ENCODE measurements at places on chromosomes 12 and 14.

DNA sequence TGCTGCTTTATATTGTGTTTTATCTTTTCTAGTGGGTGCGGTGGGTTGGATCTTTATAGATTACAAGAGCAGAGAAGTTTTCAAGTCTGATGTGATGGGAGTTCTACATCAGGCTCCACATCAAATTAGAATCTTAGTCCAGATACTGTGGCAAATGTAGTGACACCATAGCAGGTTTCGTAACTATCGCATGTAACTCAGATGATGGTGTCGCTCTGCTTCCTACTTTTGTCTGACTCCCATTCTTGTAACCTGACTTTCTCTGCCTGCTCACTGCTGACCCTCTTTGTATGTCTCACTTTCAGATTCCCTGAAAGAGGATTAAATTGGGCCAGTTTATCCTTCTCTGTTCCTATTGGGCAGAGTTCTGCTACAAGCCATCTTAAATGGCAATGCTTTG lies 22.8 kb upstream of the FBXO34 start:
- no peak for DNase-seq

- no peak for DNase-seq
Measured at GRCh38 chr12:19546027-19546426, 106.7 kb downstream of the AEBP2 start.

DNA sequence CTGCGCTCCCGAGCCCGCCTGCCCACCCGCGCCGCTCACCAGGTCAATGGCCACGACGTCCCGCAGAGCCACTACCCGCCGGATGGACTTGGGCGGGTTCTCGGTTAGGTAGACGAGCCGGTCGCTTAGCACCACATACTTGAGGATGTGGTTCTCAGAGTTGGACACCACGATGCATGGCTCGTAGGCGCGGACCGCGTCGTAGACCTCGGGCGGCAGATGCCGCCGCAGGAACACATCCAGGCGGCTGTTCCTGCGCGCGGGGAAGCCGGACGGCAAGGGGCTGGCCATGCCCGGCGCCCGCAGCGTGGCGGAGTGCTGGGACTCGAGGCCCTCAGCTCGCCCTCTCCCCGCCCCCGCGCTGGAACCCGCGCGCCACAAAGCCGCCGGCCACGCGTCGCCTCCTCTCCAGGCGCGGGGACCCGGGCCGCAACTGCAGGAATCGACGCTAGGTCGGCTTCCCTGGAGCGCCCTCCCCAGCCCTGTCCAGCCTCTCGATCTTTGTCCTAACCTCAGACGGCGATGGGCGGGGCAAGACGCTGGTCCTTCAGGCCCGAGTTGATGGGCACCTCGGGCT lies at the start of gene C12orf56:
TSS of gene C12orf56 (minus strand) at position 484 of the 577 bp plus-strand sequence. CDS start at position 291, 193 bp downstream.
- DNase-seq = peak; percentile 59

GRCh38 chr14:81811705-81812269 lies 278.1 kb upstream of the SEL1L start:
- no peak for DNase-seq

DNA sequence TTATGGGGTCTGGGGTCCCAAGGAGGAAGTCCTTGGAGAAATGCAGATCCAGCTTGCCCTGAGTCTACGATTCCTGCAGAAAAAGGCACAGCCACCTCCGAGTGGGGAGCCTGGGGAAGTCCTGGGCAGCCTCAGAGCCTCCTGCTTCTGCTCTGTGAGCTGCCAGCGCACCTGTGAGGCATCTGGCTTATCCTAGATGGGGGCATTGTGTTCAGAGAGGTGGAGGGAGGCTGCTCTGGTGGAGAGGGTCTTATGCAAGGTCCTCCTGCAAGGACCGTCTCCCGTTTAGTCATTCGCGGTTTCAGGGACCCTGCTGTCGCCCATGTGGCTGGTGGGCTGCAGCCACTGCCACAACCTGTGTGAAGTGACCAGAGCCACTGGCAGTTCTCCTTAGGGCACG lies 53.0 kb upstream of the PRMT8 start:
- DNase-seq = no peak

GRCh38 chr14:76346391-76347160 lies 29.4 kb upstream of the ESRRB start:
- DNase-seq = no peak

DNA sequence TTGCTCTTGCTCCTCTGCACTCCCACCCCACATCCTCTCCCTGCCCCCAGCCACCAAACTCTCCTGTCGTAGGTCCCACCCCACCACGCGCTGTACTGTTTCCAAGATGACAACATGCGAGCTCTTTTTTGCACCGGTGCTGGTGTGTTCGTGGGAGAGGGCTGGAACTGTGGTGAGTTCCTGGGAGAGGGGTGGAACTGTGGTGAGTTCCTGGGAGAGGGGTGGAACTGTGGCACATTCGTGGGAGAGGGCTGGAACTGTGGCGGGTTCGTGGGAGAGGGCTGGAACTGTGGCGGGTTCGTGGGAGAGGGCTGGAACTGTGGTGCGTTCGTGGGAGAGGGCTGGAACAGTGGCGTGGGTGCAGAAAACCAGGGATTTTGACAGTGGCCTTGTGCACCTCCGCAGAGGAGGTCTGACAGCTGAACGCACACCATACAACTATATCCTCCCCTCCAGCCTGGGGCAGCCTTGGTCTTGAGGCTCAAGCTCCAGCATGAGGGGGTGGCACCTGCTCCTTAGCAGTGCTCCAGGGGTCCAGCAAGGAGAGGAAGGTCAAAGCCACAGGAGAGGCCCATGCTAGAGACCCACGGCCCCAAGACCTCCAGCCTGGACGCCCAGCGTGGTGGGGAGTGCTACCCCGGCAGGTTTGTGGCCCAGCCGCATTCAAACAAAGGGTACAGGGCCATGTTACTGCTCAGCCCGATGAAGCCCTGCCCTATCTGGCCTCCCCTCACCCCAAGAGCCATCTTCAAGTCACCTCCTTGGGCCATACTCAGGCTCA lies 50.1 kb downstream of the ACTN1 start:
- no peak for DNase-seq

DNA sequence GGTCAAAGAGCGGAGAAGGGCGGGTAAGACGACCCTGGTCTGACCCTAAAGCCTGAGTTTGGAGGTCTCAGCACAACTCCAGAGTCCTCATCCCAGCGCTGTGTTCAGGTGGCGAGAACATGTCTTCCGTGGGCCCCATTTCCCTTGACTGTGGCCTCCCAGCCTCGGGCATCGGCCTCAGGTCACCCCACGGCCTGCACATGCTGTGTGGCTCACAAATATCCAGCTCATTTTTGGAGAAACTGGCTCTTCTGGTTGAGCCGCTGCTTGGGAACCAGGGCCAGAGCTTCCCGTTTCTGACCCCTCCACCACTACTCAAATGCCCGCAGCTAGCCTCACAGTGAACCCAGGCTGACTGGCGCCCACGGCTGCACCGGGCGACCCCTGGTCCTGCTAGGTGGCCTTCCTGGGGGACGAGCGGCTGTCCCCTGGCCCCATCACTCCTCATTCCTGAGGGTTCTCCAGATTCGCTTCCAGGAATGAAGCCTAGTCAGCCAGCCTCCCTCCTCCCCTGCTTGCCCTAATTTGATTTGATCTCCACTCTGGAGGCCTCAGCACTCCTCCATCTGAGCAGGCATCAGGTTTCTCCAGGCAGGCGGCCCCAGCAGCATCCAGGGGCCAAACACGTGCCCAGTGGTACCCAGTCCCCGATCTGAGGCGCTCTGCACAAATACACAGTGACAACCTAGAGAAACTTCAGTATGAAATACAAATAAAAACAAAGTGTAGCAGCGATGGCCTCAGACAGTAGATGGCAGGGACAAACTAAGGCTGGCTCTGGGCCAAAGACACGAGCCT lies 4.7 kb downstream of the P2RX2 start:
- no peak for DNase-seq

GRCh38 chr12:103824845-103825244 lies 16.2 kb downstream of the NT5DC3 start:
- DNase-seq = no peak

GRCh38 chr14:60332869-60333268 lies 83.8 kb downstream of the PPM1A start:
- no peak for DNase-seq

- no peak for DNase-seq
Measured at GRCh38 chr12:75900226-75900625, 131.3 kb downstream of the PHLDA1 start.

- no peak for DNase-seq
Measured at GRCh38 chr14:90649557-90650135, 166.6 kb downstream of the TTC7B start.

- DNase-seq = no peak
Measured at GRCh38 chr14:74582910-74583581, 29.0 kb downstream of the LTBP2 start.

GRCh38 chr12:2759733-2760132 lies 35.0 kb upstream of the FKBP4 start:
- no peak for DNase-seq

DNA sequence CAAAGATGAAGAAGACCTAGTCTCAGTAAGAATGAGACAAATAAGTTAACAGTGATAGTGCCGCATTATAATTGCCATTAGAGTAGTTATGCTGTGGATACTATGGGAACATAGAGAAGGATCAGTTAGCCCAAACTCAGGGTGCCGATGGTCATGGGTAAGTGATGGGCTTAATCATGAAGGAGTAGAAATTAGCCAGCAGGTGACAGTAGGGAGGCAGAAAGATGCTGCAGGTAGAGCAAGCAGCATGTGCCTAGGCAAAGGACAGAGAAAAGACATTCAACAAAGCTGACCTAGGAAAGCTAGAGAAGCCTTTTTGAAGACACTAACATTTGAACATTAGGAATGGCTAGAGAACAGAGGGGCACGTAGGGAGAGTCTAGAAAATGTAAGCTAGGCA lies 30.6 kb upstream of the PTPRQ start:
- DNase-seq = no peak

- no peak for DNase-seq
Measured at GRCh38 chr12:120579179-120579578, 2.0 kb downstream of the POP5 start.

DNA sequence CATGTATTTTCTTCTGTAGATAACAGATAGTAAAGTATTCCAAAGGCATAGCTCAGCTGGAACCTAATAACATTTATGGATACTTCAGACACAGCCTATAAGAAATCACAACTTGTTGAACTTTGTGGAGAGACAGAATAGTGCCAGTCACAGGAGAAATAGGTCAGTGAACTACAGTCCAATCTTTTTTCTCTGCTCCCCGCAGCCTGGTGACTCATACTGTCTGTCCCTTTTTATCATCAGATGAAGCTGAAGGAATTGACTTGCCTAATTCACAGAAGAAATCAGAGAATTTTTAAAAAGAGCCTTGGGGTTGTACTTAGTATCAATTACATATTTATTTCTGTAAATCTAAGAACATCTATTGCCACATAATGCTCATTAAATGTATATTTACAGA lies 222.3 kb downstream of the ALG10 start:
- no peak for DNase-seq

DNA sequence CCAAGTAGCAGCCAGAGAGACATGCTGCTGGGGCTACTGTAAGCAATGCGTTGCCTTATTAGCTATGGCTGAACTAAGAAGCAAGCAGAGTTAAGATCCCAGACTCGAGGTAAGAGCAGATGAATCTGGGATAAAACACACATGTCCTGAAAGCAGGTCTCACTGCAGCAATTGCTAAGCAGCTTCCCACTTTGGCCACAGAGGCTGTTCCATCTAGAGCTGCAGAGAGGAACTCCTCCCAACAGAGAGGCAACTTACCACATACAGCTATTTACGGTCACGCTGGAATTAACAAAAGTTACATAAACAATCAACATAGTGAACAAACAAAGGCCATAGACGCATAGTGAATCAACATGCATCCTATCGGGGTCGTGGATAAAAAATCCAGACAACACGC lies 90.2 kb downstream of the KSR2 start:
- no peak for DNase-seq

DNA sequence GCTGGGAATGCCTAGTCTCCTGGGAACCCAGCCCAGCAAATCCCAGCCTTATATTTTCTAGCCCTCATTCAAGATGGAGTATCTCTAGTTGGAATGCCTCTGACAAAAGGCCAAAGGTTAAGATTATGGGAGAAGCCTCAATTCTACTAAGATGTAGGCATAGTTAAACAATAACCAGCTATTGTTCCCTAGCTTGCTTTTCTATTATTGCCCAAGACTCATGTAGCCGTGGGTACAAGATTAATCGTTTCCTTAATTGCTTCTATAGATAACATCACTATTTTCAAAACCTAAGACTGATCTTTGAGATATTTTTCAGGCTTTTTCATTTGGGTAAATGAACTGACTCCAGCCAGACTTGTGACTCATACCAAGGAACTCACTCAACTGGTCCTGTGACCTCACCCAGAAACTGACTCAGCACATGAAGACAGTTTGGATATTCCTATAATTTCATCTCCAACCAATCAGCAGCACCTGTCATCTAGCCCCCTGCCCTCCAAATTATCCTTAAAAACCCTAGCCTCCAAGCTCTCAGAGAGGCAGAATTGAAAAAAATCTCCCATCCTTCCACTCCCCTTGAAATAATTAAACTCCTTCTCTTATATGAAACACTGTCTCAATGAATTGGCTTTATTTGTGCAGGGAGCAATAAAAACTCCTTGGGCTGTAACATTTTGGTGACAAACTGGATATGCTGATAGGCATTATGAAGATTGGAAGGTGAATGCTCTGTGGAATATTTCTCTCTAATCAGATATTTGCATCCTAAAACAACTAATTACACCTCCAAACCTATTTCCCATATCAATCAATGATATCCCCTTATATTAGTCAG lies 589.0 kb downstream of the C12orf50 start:
- no peak for DNase-seq
